ENCODE measurements at places on chromosomes 1 and 21. TPM values are rescaled to one million over a fixed set of nuclear protein-coding genes. Genes with fewer than 3 reads are reported as not detected.
A peak's percentile ranks its signal among the peaks of the same experiment; 100 is the strongest.

FAAH gene
- total RNA-seq, result 58.7 TPM

RCSD1 gene
- total RNA-seq, result 29.0 TPM

FAM72B gene
- total RNA-seq, result 0.73 TPM

OR2L13 gene
- 0.29 TPM for total RNA-seq

TCHHL1 gene
- not detected for total RNA-seq

S100A3 gene
- 0.44 TPM for total RNA-seq

- DNase-seq, result no peak
Observed at GRCh38 chr1:6691507-6691906, 10.1 kb downstream of the DNAJC11 start.

GRCh38 chr1:171622152-171622462 lies at the start of gene MYOCOS:
Gene MYOCOS (plus strand): TSS chr1:171622243. CDS start chr1:171623884, 1,641 bp downstream.
- DNase-seq, result no peak

GRCh38 chr1:219264561-219264960 lies 90.9 kb downstream of the LYPLAL1 start:
- no peak for DNase-seq

GRCh38 chr1:61487801-61488200 lies 237.1 kb downstream of the TM2D1 start:
- DNase-seq, result no peak

DNA sequence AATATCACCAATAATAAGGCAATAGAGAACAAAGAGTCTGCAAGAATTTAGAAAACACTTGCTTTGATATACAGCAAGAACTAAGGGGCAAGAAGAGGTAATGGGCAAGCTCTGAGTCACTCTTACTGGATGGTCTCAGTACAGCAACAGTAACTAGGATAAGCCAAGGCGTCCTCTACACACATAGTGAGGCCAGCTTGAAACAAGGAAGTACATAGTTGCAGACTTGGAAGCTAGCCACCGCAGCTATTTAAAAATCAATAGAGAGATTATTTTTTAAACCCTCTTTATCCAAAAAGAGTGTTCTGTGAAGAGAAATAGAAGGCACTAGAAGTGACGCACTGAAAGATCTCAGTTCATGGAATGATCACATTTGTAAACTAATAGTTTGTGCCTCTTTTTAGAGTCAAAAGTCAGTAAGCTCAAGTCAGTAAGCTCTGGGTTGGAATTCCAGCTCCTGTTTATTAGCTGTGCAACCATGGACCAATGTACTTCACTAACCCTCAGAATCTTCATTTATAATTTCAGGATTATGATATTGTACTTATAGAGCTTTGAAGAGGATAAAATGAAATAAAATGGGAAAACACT lies 118.6 kb downstream of the AKT3 start:
- DNase-seq, result no peak

DNA sequence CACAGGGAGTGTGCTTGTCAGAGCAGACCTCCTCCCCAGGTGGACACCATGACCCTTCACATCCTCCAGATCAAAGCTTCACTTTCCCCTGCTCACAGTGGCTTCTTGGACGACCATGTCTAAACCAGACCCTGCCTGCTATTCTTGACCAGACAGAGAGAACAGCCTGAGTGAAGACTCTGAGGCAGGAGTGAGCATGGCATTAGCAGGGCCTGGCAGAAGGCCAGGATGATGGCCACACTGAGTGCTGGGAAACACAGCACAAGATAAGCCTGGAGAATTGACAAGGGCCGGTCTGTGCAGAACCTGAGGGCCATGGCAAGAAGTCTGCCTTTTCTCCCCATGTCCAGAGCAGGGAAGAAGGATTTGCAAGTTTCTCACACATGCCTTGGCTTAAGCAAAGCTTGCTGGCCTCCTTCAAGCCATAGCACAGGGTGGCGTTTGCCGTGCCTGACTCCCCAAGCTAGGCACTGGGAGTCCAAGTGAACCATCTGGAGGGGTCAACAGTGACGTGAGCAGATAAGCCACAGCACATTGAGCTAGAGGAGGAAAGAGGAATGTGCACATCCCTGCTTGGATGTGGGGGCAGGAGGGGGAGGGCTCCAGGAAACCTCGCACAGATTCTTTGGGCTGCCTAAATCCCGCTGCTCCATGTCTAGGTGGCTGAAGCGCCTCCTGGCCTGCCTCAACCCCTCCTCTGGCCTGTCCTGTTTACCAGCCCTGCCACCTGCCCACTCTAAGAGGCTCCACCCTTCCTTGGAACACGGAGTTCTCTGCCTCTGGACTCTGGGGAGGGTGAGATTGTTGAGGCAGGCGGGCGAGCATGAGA lies 87.1 kb downstream of the CD58 start:
- no peak for DNase-seq

DNA sequence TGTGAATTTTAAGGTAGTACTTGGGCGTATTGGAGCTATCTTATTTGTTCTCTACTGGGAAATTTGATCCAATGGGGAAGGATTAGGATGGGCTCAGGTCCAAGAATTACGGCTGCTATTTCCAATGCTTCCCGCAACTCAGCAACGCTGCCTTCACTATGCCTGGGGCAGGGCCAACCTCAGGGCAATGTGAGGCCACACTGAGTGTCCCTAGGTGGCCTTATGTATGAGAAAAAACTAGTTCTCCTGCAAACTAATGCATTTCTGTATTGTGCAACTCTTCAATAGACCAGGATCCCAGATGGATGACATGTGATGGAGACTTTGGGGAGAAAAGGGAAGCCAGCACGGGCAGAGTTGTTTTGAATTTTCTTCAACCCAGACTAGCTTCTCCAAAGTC lies 168.1 kb downstream of the DUSP10 start:
- no peak for DNase-seq

GRCh38 chr1:76465030-76465429 lies 390.5 kb downstream of the ST6GALNAC3 start:
- DNase-seq, result no peak

- no peak for DNase-seq
Observed at GRCh38 chr1:201448990-201449389, 20.0 kb downstream of the PHLDA3 start.

DNA sequence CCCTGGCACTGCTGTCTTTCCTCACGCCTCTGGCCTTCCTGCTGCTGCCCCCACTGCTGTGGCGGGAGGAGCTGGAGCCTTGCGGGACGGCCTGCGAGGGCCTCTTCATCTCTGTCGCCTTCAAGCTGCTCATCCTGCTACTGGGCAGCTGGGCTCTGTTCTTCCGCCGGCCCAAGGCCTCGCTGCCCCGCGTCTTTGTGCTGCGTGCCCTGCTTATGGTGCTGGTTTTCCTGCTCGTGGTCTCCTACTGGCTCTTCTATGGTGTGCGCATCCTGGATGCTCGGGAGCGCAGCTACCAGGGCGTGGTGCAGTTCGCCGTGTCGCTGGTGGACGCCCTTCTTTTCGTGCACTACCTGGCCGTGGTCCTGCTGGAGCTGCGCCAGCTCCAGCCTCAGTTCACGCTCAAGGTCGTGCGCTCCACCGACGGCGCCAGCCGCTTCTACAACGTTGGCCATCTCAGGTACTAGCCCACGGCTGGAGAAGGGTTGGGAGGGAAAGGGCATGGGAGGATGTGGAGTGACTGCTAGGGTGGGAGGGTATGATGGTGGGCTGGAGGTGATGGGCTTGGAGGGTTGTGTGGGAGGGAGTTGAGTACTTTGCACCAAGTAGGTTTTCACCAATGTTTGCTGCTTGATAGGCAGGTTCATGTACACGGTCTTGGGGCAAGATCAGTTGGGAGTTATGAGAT lies 18.9 kb downstream of the VANGL2 start:
- no peak for DNase-seq

- DNase-seq, result no peak
Observed at GRCh38 chr1:206703661-206704060, 19.0 kb downstream of the MAPKAPK2 start.

DNA sequence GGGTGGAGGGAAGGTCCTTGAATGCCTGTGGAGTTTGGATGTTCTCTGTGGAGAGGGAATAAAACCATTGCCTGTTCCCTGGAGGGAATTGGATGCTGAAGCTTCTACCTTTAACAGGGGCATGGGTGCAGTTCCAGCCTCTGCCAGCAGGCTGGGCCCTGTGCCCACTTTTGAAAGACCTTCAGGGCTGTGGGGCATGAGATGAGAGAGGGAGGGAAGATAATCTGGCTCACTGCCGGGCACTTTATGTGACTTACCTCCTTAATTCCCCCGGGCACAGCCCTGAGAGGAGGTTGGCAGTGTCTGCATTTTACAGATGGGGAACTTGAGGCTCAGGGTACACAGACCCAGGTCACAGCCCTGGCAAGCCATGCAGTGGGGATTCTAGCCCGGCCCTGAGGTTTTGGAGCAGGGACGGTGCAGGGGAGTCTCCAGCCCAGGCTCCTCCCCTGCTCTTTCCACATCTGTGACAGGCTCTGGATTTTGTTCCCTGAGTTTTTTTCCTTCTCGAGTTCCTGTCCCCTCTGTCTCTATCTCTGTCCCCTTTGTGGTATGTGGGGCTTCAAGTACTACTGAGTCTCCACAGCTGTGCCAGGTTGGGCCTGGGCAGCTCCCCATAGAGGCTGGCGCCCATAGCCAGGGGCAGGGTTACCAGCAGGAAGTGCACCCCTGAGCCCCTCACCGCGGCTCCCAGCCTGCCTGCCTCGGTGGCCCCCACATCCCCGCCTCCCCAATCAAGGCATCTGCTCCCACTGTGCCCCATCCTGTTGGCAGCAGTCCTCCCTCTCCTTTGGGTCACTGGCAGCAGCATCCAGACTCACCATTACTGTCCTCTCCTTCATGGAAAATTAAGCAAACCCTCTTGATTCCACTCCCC lies 14.0 kb upstream of the THEMIS2 start:
- peak; percentile 85 for DNase-seq

DNA sequence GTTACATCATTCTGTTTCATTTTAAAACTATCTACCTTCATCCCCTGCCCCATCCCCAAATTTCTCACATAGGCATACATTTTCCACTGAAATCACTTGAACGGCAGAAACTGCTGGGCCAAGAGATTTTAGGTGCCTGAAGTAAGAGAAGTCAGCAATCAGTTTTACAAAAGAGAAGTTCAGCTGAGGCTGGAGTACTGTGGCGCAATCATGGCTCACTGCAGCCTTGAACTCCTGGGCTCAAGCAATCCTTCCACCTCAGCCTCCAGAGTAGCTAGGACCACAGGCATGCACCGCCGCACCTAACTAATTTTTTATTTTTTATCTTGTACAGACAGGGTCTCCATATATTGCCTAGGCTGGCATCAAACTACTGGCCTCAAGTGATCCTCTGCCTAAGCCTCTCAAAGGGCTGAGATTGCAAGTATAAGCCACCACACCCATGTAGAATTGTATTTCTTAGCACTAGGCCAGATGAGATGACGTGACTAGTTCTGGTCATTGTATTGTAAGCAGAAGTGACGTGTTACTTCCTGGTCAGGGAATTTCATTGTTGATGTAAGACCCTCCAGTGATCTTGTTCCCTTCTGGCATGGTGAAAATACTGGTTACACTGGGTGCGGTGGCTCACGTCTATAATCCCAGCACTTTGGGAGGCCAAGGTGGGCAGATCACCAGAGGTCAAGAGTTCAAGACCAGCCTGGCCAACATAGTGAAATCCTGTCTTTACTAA lies 7.1 kb downstream of the BECN2 start:
- no peak for DNase-seq

DNA sequence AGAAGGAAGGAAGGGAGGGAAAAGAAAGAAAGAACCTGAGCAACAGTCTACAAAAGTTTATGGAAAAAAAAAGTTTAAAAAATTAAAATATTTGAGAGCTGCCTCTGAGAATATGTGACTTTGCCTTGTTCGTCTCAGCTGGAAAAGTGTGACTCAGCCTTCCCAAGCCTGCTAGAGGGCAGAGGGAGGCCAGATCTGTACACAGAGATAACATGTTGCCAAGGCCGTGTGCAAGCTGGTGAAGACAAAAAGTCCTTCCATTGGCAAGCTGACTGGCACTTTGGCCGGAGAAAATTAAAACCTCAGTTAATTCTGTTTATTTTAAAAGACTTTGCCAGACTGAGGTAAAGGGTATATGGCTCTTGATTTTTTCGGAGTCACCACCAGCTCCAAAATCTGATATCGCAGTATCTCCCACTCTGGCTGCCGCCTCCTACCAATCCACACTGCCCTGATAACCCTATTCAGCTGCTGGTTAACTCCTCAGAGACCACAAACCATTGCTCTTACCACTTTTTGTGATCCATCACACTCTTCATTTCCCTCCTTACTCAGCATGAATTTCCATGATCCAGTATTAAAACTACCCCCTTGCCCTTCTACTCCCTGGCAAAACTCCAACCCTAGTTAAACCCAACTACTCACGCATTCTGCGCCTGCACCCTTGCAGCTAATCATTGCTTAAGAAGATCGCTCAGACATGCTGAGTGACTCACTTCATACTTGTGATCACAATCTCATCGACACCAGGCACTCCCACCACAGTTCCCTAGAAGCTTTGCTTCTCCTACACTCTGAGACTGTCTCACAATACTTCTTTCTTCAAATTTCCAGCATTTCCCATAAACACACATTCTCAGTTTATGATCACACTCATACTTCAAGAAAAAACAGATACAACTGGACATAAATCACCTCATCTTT lies 5.7 kb upstream of the PPP1R15B start:
- peak; percentile 73 for DNase-seq

GRCh38 chr1:111201275-111202090 lies 1.0 kb upstream of the DENND2D start:
- DNase-seq, result no peak

DNA sequence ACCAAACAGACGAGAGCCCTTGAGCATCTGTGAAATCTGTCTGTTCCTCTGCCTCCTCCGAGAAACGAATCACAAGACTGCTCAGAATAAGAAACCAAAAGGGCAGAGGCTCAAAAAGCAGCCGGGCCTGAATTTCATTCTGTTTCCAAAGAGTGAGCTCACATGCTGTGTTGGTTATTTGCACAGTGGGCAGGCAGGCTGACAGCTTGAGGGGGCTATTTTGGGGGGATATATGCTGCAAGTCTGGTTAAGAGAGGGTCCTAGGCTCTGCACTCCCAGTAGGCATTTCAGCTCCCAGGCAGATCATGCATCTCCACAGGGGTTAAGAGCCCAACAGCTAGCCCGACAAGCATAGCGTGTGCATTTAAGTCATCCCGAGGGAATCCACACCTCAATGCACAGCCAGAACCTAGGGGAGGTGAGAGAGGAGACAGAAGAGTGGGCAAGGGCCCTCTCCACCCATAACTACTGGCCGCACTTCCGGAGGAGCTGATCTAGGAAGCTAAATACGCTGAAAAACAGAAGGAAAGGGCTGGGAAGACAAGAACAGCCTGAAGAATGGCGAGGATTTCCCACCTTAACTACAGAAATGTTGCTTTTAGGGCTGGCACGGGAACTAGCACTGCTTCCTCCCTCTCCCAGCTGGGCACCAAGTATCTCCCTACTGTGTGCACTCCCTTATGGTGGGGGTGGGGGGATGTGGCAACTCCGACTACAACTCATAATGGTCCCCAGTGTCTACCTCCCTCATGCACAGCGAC lies 3.7 kb downstream of the PGBD5 start:
- no peak for DNase-seq

DNA sequence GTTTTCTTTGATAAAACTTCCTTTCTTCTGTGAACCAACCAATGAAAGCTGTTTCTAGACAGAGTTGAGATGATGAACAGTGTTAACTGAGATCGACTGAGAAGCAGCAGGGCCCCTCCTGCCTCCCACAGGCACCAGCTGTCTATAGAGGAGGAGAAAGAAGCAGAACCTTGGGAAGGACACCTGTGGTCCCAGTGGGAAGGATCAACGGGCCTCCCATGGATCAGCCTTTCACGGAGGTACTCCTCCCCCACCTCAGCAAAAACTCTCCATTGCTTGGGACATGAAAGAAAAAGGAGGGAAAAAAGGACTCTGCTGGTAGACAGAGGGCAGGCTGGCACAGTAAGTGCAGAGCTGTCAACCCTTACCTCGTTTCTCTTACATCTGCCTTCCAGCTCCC lies 40.5 kb downstream of the PLPPR5 start:
- no peak for DNase-seq

Measured in breast epithelium (tissue), 4 donors.